ENCODE measurements at places on chromosomes 5 and 9. TPM values are rescaled to one million over a fixed set of nuclear protein-coding genes. Genes with fewer than 3 reads are reported as not detected.
A peak's percentile ranks its signal among the peaks of the same experiment; 100 is the strongest.

DNA sequence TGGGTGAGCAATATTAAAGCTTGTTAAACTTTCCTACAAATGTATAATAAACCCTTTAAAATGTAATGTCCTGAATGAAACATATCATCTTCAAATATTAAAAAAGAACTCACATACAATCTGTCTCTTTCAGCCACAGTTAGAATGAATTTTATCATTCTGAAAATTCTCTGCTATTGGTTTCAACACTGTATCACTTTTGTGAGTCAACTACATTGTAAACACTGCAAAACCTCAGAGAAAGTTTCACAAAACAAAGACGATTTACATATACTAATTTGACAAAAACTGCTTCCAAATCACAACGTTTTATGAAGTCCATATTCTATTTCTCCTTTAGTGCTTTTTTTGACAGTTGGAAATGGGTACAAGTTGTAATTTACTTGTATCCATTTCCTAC, 1032.0 kb upstream of the DMAC1 start:
- no peak for DNase-seq

- DNase-seq = no peak
Measured at GRCh38 chr5:68644971-68645370, 429.4 kb downstream of the PIK3R1 start.

GRCh38 chr9:78363221-78363620, 66.3 kb downstream of the PSAT1 start:
- no peak for DNase-seq

DNA sequence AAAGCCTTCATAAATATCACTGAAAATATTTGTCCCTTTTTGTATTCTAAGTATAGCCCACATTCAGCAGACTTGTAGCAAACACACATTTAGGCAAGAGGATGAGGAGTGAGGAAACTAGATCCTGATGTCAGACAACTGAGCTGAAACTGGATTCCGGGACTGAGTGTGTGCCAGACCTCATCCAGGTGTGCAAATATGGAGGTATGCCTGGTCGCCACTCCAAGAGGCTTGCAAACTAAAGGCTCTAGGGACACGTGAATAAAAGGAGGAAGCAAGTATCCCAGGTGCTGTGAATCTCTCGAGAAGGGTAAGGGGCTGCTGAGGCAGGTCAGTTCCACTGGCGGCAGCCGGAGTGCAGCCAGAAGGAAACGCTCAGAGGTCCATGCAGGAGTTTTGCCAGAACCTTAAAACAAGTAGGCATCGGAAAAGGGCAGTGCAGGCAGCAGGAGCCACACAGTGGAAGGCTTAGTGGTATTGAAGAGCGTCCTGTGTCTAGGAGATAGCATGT, 77.4 kb upstream of the ALDH1B1 start:
- no peak for DNase-seq

DNA sequence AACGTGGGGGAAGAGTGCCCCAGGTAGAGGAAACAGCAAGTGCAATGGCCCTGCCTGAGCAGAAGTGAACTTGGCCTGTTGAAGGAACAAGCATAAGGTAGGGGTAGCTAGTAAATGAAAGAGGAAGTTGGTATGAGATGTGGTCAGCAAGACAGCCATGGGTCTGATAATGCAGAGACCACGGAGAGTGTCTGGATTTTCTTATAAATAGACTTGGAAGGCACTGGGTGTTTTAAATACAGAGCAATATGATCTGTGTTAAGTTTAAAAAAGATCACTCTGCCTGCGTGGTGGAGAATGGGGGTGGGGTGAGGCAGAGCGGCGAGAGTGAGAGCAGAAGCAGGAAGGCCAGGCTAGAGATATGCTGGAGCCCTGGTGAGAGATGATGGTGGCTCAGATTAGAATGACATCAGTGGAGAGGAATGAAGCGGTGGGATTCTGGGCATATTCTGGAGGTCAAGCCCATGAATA, 4.2 kb downstream of the ADAM19 start:
- DNase-seq = peak; percentile 68

DNA sequence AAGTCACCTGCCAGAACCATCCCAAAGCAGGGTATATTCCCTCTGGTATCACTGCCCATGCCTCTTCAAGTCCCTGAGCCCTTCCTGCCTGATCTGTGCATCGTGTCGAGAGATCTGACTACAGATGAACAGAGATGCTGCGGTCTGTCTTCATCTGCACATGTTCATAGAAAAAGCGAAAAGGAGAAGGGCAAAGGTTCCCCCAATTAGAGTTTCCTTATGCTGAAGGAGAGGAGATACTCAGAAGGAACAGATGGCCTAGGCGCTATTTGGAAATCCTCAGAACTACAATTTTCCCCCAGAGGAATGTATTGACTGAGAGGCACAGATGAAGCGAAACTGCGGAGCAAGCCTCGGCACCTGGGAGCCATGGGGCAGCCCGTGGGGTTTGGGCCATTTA, 170.9 kb downstream of the SEC61B start:
- no peak for DNase-seq

GRCh38 chr5:36680066-36680465, 73.7 kb downstream of the SLC1A3 start:
- no peak for DNase-seq

The IFNK gene
- not detected for total RNA-seq

The NMUR2 gene
- total RNA-seq = not detected

All from activated CD8-positive, alpha-beta T cell treated with anti-CD3 and anti-CD28 coated beads, Interleukin-2, amount 10 ng/mL, durations not matched to agents 7 days and 5 days (primary cell).